Hematopoietic multipotent progenitor cell treated with erythropoietin and hydrocortisone succinate and interleukin-3 and kit ligand, for 6 days (in vitro differentiated cells): ENCODE measurements at places on chromosomes 5 and 9.

- DNase-seq, result no peak
Observed at GRCh38 chr9:134220311-134220710, 55.9 kb upstream of the RNU6ATAC start.

DNA sequence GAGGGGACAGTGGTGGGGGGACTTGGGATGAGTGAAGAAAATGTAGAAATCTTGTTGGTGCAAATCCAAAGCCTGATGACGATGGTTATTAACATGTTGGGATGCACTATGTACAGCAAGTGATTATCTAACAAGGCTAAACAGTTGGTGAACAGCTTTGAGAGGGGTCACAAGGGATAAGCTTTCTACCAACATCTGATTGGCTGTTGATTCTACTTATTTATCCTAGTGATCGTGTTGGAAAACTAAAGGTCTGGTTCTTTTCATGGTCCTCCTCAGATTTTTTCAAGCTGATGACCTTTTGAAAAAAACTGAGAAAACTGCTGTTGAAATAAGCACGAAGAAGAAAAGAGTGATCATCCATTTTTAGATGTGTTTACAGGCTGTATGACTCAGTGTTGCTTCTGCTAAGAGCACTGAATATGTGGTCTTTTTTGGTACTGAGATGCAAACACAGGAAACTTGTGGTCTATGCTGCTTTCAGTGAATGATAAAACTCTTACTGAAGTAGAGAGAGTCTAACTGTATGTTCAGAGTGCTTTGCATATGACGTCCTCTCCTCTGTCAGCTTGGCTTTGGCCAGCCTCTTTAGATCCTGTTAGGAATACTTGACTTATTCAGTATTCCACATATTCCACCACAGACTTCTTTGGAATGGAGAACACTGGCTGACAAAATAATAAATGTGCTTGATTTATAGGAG, 174.8 kb downstream of the SLF1 start:
- DNase-seq, result peak; percentile 49

DNA sequence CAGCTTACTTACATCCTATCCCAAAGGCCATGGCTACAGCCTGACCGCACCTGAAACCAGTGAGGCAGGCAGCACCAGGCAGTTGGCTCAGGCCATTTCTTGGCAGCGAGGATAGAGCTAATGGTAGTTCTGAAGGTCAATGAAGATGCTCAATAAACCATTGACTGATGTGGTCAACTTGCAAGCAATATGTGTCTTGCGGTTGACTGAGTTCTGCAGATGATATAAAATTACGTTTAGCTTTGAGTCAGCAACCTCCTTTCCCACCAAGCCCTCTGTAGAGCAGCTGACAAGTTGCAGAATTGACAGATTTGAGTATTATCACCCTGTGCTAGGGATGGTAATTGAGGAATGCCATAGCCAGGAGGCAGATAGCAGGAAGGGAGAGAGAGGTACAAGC, 189.0 kb upstream of the PUM3 start:
- DNase-seq, result no peak

GRCh38 chr5:176169393-176170063, 68.7 kb upstream of the SIMC1 start:
- peak; percentile 27 for DNase-seq

- no peak for DNase-seq
Observed at GRCh38 chr9:95413793-95414192, 96.3 kb upstream of the FANCC start.

DNA sequence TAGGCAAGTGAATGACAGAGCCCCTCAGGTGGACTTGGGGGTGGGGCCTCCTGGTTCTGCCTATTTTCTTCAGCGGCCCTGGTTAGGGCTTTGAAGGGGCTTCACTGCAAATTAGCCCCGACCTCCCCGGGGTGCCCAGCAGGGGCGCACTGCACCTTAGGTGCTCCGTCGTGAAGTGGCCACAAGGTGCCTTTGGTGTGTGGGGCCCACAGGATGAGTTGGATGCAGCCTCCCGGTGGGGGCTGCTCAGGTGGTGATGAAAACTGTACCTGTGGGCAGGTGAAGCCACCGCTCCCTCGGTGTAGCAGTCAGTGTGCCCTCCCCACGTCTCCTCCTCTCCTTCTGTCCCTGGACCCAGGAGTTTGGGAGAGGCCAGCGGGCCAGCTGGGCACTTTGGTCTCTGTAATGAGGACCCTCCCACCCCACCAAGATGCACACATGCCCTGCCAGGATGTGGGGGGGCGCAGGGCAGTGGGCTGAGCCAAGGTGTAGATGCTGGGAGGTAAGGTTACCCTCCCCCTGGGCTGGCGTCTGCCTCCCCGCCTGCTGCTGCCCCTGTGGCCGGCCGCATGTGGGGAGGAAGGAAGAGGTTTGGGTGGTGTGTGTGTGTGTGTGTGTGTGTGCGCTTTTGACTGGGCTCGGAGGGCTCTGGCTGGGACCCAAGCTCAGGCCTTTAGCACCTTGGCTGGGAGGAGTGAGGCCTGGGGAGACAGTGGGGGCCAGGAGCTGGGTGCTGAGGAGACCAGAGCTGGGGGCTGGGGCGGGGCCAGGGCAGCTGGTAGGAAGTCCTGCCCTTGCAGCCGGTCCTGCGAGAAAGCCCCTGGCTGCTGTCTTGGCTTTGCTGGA, 55.6 kb downstream of the RXRA start:
- peak; percentile 63 for DNase-seq

GRCh38 chr9:16090907-16091629, 538.2 kb downstream of the CCDC171 start:
- peak; percentile 6 for DNase-seq

GRCh38 chr5:126438267-126438666, 15.1 kb downstream of the GRAMD2B start:
- DNase-seq, result no peak

DNA sequence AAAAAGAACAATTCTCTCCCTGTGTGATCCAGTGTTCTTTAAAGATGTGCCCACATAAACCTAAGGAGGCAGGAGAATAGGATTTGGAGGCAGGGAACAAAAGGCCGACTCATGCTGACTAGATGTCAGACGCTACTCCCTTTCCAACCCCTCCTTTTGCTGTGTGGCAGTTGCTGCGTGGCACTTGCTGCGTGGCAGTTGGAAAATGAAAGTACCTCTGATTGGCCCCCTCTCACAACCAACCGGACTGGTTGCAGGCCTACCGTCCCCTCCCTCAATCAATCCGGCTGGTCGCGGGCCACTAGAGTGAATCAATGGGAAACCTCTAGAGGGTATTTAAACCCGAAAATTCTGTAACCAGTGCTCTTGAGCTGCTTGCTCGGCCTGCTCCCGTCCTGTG, 551.0 kb downstream of the KIF4B start:
- no peak for DNase-seq

- no peak for DNase-seq
Observed at GRCh38 chr5:2205185-2205585, 322.5 kb upstream of the IRX4 start.

DNA sequence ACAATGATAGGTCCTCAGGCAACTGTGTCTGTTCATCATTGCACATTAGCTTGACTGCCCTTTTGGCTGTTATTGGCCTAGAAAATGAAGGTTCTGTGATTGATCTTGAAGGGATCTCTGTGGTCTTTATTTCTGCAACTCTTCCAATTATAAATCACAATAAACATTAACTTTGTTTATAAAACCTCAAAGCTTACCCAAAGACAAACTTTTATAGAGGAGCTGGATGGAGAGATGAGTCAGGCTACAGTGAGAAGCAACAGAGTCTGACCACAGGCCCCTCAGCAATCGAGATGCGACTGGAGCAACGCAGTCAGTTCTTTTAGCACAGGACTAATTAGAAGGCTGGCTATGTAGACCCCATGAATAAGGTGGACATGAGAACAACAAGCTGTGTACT, 5.3 kb downstream of the MACROH2A1 start:
- DNase-seq, result no peak

GRCh38 chr5:80468131-80468530, 19.8 kb upstream of the FAM151B start:
- peak; percentile 23 for DNase-seq

DNA sequence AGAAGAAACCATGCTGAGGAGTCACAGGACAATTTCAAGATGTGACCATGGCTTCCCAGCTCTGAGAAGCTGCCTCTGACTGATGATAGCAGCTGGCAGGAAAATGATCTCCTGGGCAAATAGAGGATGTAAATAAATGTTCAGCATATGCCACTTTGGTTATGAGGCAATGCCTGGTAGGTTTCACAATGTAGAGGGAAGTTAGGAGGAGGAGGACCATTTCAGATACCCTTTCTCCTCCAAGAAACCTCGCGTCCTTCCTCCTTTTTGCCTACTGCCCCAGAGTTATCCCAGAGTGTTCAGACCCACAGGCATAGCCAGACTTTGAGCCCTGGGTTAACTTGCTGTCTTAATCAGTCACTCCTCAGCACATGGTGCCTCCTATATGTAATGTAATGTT, 541.6 kb upstream of the DAP start:
- DNase-seq, result peak; percentile 12

GRCh38 chr9:110997847-110998246, 40.4 kb downstream of the LPAR1 start:
- no peak for DNase-seq

GRCh38 chr9:97675655-97676054, 21.5 kb downstream of the XPA start:
- DNase-seq, result no peak

DNA sequence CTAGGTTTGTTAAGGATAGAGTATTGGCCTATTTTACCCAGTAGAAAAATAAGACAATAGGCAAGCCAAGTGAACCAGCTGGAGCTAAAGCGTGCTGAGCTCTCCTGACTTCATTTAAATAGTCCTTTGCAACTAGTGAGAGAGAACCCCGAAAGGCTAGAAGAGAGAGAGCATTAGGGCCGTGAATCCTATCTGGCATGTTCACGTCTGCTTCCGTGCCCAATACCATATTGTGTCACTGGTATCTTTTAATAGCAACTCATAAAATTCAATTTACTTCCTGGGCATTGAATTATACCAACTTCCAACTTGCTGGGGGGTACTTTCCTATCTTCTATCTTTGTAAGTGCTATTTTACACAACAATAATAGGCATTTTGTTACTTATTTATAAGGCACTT, 13.8 kb downstream of the DNAJC18 start:
- DNase-seq, result no peak

DNA sequence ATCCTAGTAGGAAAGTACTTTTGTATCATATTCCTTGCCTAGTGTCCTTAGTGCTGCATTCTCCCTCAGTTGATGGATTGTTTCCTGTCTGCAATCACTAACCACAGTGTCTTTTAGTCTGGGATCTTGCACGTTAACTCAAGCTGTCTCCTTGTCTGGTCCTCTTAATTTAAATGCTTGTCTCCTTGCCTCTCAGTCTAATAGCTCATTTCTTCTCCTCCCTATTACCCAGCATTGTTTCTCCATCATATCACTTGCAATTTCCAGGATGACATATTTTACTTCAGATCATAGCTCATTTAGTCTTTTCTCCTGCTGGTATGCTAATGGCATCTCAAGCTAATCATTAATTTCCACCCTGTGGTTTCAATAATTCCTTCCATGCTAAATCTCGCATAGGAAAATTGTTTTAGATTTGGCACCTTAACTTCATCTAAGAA, 2052.0 kb upstream of the C9orf72 start:
- no peak for DNase-seq

DNA sequence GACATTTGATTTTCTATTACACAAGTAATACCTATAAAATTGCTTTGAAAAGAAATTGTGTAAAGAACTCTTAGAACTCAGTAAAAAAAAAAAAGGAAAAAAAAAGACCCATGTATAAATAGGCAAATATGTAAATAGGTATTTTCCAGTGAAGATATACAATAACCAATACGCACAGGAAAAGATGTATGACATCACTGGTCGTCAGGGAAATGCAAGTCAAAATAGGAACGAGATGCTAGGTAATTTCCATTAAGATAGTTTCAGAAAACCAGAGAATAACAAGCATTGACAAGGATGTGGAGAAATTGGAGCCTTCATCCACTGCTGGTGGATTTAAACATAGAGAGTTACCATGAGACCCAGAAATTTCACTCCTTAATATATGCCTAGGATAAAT, 708.8 kb downstream of the MTRR start:
- no peak for DNase-seq

DNA sequence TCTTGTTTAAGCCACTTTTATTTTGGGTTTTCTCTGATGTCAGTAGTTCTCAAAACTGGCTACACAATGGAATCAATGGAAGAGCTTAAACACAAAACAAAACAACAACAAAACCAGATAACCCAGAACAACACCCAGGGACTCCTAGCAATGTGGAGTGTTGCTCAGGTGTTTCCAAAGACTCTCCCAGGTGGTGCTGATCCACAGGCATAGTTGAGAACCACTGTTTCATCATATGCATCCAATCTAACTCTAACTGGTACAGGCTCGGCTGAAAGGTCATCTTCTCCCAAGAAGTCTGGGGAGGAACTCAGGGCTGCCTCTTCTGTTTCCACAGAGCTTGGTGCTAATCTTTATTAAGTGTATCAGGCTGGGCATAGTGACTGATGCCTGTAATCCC, 5.4 kb upstream of the ALDH1B1 start:
- no peak for DNase-seq

- DNase-seq, result no peak
Observed at GRCh38 chr9:82670000-82670399, 392.9 kb downstream of the RASEF start.

DNA sequence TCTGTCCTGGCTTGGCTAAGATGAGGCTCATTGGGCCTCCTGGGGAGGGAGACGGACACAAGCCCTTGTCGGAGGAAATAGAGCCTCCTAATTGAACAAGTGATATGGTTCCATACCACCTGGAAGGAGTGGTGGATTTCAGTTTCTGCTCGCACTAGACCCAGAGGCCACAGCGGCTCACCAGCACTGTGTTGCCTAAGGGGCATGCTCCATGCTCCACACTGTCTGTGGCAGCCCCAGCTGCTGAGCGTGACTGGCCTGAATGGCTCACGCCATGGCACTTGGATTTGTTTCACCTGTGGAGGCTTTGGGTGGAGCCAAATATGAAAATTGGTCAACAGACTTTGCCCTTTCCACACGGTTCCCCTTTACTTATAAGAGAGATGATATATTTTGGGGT, 181.1 kb downstream of the HSPA4 start:
- no peak for DNase-seq
